Thyroid gland (tissue), 4 donors: ENCODE measurements at places on chromosomes 3 and 15. TPM values are rescaled to one million over a fixed set of nuclear protein-coding genes. Genes with fewer than 3 reads are reported as not detected.

The ROPN1 gene
- total RNA-seq, result 0.54 TPM

The BTLA gene
- total RNA-seq, result 2.7 TPM

DNA sequence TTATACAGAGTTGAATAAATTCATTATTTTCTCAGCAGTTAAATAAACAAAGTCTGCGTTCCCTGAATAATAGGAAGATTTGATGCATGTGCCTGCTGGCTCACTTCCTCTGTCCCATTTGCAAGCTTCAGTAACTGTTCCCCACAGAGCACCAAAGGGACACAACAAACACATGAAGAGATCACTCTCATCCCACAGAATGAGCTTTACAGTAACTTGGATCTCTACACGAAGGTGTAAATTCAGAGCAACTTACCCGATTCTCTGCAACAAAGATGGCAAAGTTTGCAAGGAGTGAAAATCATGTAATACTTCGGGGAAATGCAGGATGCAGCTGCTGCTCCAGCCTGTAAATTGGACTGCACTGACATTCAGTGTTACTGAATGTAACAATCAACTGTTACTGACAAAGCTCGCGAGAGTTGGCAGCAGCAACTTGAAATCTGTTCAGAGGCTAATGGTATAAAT lies at the start of gene BCHE:
BCHE (minus strand) TSS at position 366 of the 468 bp plus-strand sequence. CDS start 6,390 bp downstream, outside the sequence.
- no peak for DNase-seq
- H3K36me3 ChIP-seq, result no peaks in the 10 kb centered on the region
- no peaks in the 10 kb centered on the region for H3K27me3 ChIP-seq
- H3K4me3 ChIP-seq, result no peak within 1 kb of the TSS
- H3K27ac ChIP-seq, result no peak within 1 kb of the TSS

GRCh38 chr3:9846931-9847488 lies 3.2 kb upstream of the RPUSD3 start:
- H3K4me3 ChIP-seq, result no peak overlapping the region
- peaks cover 6% of the 10 kb centered on the region for H3K4me1 ChIP-seq
- no peak for DNase-seq
- H3K36me3 ChIP-seq, result no peaks in the 10 kb centered on the region
- no peak overlapping the region for H3K27ac ChIP-seq

DNA sequence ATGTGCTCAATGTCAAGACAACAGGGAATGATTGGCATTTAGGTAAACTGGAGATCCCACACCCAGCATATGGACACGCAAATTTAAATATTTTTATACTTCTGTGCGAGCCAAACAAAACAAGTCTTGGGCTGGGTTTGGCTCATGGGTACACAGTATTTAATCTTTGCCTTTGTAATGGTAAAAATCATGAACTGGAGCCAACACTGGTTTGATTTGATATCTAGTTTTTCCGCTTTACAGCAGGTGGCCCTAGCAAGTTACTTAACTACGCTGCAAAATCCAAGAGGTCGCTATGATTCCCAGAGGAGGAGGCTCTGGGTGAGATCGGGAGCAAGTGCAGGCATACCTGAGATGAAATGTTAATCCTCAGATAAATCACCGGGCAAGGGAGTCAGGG lies 207.9 kb upstream of the SATB1 start:
- no peaks in the 10 kb centered on the region for H3K36me3 ChIP-seq
- no peaks in the 10 kb centered on the region for H3K4me1 ChIP-seq
- DNase-seq, result no peak
- no peak overlapping the region for H3K4me3 ChIP-seq
- H3K27ac ChIP-seq, result no peak overlapping the region
- H3K27me3 ChIP-seq, result no peaks in the 10 kb centered on the region

DNA sequence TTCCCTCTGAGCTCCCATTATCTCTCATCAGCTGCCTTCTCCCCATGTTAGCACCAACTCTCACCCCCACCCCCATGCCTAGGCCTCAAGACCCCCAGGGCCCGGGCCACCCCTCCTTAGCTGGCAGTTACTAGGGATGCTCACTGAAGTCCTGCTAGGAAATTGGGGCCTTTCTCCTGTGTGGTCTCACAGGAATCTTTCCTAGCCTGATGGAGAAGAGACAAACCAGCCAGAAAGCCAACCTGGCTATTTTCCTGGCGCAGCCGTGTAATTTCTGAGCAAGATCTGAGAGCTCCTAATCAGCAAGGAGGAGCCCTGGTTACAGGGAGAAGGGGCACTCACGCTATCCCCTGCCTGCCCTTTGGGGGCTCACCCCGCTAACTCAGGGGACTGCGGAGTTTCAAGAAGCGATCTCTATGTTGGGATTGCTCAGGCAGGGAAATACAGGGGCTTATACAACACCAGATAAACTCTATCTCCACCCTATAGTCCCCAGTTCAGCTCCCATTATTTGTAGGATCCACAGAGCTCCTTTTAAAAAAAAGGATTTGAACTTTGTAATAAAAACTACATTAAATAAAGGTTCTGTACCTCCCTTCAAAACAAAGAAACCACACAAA lies 25.2 kb downstream of the NR2F2 start:
- H3K4me1 ChIP-seq, result peaks cover 57% of the 10 kb centered on the region
- H3K27ac ChIP-seq, result peak overlapping the region; percentile 80
- no peak for DNase-seq
- peaks cover 62% of the 10 kb centered on the region for H3K27me3 ChIP-seq
- no peaks in the 10 kb centered on the region for H3K36me3 ChIP-seq
- no peak overlapping the region for H3K4me3 ChIP-seq

- no peaks in the 10 kb centered on the region for H3K36me3 ChIP-seq
- no peaks in the 10 kb centered on the region for H3K27me3 ChIP-seq
- peak overlapping the region; percentile 3 for H3K27ac ChIP-seq
- peaks cover 33% of the 10 kb centered on the region for H3K4me1 ChIP-seq
These were observed 4.3 kb downstream of the CD276 start for GRCh38 chr15:73688455-73688854.

- H3K36me3 ChIP-seq, result no peaks in the 10 kb centered on the region
- H3K27me3 ChIP-seq, result no peaks in the 10 kb centered on the region
- H3K4me1 ChIP-seq, result no peaks in the 10 kb centered on the region
These were observed 607.2 kb upstream of the MDFIC2 start for GRCh38 chr3:70919661-70920060.

GRCh38 chr15:85752491-85752961 lies 42.2 kb downstream of the KLHL25 start:
- H3K27ac ChIP-seq, result no peak overlapping the region
- H3K4me1 ChIP-seq, result peaks cover 20% of the 10 kb centered on the region
- no peaks in the 10 kb centered on the region for H3K27me3 ChIP-seq
- peaks cover 6% of the 10 kb centered on the region for H3K36me3 ChIP-seq
- DNase-seq, result peak; percentile 96
- H3K4me3 ChIP-seq, result no peak overlapping the region

GRCh38 chr3:11610700-11611275 lies 32.9 kb downstream of the VGLL4 start:
- no peak for DNase-seq
- no peaks in the 10 kb centered on the region for H3K27me3 ChIP-seq
- H3K36me3 ChIP-seq, result no peaks in the 10 kb centered on the region
